HT-29 (cell line): ENCODE measurements at places on chromosomes 1 and 21. TPM values are rescaled to one million over a fixed set of nuclear protein-coding genes. Genes with fewer than 3 reads are reported as not detected.
A peak's percentile ranks its signal among the peaks of the same experiment; 100 is the strongest.

GRCh38 chr21:31869750-31870149 lies 3.1 kb upstream of the HUNK start:
- no peak for DNase-seq

- no peak for DNase-seq
These were observed 1.3 kb upstream of the SLC30A1 start for GRCh38 chr1:211580303-211580687.

DNA sequence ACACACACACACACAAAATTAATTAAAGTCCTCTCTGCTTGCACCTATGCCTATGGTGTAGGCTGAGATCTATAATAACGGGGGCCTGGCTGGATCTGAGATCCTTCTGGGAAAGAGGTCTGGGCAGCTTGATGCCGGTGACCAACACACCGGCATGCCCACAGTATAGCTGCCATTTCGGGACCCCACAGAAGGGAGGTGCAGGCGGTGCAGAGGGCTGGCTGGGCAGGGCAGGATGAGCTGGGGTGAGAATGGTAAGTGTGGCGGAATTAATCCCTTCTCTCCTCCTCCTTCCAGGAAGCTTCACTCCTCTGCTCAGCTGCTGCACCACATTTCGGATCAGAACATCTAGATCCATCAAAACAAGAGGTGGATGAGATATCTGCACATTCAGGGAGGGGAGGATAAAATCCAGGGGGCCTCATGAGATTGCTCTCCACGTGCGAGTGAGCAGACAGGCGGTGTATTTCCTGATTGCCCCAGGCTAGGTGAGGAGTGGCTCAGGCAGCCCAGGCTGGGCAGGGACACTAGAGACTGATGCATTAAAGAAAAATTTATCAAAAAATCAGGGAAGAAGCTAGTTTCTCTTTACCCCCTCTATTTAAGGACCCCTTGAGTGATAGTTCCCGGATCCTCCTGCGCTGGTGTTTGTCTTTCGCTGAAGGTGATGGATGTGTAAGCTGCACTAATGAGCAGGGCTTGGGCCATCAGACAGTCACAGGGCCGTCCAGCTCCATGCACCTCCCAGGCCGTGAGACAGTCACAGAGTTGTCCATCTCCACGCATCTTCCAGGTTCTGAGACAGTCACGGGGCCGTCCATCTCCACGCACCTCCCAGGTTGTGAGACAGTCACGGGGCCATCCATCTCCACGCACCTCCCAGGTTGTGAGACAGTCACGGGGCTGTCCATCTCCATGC lies 449.9 kb downstream of the PTPRU start:
- no peak for DNase-seq

DNA sequence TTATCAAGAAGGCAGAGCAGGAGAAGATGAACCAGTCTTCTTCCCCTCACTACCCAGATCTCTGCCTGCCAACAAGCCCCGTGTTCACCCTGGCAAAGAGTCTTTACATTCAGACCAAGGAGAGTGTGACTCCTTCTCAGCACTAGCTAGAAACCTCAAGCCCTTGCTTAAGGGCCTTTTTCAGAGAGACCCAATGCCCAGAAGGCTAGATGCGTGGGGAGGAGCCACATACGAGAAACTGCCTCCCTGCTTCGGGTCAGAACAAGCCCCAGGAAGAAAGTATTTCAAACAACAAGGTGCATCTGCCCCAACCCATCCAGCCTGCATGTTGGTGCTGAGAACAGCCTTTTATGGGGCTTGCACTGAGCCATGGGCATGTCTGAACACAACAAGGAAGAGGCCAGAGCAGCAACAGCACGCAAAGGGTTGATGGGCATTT lies 152.7 kb upstream of the CAMK1G start:
- DNase-seq = no peak

GRCh38 chr1:38006008-38006828 lies 904 bp upstream of the FHL3 start:
- no peak for DNase-seq

DNA sequence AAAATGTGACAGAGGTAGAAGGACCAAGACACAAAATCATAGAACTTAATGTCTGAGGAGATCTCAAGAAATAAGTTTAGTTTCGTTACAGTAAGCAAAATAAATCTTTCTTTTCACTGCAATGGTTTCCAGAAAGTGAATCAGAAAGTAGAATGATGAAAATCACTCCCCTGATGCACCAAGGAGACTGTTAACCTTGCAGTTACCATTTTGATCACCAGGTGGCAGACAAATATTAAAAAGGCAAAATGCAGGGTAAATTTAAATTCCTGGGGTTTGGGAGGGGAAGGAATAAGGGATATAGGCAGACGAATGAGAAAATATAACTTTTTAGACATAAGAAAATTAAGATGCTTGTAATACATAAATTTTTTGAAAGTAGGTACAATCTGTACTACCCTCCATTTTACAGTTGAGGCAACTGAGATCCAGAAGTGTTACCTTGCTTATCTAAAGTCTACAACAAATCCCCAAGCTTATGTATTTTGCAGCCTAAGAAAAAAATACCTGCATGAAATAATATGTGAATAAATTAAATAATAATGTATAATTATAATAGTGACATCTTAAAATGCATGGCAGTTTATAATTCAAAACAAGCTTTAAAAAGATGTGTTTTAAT lies 253.2 kb downstream of the CRB1 start:
- peak; percentile 57 for DNase-seq

- peak; percentile 50 for DNase-seq
These were observed 48.9 kb downstream of the HLCS start for GRCh38 chr21:36917471-36918158.

DNA sequence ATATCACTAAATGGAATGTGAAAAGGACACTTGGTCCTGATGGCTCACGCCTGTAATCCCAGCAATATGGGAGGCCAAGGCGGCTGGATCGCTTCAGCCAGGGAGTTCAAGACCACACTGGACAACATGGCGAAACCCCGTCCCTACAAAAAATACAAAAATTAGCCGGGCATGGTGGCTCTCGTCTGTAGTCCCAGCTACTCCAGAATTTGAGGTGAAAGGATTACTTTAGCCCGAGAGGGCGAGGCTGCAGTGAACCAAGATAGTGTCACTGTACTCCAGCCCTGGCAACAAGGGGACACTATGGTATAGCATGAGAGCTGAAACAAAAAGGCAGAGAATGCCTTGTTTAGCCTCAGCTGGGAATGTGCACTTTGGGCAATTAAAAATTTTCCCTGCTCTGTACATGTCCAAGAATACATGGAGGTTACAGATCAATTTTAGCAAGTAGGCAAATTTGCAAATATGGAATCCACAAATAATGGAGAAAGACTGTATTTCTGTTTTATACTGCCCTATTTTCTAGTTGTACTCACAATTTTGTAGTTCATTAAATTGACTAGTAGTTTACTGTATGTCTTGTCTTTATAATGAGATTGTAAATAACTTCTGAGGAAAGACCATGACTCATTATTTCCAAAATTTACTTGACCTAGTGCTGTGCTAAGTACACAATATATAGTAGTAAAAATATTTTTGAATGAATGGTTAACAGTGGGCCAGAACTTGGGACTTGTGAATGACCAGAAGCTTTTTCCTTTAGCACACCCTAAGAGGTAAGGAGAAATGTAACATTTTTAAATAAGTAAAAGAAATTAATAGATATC lies 2.0 kb upstream of the ANGEL2 start:
- no peak for DNase-seq

GRCh38 chr1:108524676-108525075 lies 35.2 kb upstream of the EEIG2 start:
- no peak for DNase-seq

GRCh38 chr1:17122521-17123164 lies 3.4 kb upstream of the PADI2 start:
- peak; percentile 33 for DNase-seq

- DNase-seq = no peak
These were observed 8.8 kb upstream of the AGTRAP start for GRCh38 chr1:11727119-11727518.

- DNase-seq = peak; percentile 41
These were observed 504 bp downstream of the SCCPDH start for GRCh38 chr1:246724731-246725095.

DNA sequence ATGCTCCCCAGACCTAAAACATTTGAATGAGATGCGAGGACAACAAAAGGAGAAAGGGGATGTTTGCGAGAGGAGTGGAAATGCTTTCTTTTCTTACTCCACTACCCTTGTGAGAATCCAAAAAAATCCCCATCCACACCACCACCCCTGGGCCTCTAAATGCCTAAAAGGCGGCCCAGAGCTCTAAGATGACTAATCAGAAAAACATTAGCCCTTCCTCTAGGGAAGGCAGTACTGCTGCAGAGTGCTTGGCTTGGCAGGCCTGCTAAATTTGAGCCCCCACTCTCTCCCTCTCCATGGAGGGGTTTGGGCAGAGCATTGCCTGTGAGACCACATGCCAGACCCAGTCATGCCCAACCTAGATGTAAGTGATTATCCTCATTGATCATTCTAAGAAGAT lies 347.9 kb downstream of the USH2A start:
- no peak for DNase-seq

GRCh38 chr1:62952596-62952995 lies 168.7 kb downstream of the ATG4C start:
- no peak for DNase-seq

DNA sequence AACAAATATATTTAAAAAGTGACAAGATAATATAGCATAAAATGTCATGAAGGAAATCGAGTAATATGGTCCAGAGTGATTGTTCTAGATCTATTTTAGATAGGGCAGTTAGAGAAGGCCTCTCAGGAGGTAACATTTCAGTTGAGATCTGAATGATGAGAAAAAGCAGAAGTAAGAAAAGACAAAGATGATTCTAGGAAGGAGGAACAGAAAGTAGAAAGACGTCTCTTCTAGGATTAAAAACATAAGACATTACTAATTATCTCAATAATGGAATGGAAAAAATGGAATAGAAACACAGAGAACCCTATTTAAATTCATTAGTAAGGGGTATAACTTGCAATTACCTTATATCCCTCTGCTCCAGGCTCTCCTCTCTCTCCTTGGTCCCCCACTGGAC lies 130.0 kb upstream of the ZNHIT6 start:
- DNase-seq = no peak

DNA sequence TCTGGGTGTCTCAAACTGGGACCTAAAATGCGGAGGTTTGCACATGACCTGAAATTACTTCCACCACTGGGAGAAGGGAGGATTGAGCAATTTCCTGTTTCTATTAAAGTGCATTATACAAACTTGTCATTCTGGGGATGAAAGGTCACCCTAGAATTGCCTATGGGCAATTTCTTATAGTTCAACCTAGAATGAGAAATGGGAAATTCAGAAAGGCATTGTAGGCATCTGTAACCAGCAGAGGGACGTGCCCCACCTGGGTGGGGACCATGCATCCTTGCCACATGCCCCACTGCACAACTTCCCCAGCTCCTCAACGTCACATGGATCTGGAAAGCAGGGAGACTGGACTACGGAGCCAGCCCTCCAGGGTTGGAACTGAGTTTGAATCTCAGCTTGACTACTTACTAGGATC lies 47.0 kb downstream of the MRPL39 start:
- no peak for DNase-seq

DNA sequence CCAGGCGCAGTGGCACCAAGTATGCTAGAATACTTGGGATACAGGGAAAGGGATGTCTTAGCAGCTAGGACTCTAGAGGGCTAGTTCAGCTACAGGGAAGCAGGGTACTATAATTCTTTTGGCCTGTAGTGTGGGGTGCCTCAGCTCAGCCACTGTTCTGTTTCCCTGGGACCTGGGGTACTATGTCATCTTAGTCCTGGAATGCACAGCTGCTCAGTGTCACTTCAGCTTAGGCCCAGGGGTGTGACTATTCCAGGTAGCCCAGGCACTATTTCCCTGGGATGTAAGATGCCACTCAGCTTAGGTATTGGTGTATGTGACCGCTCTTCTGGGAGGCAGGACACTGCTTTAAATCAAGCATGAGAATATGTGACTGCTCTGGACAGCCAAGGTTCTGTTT lies 34.1 kb downstream of the RGSL1 start:
- no peak for DNase-seq

GRCh38 chr21:42851812-42852665 lies 27.3 kb downstream of the WDR4 start:
- DNase-seq = no peak

DNA sequence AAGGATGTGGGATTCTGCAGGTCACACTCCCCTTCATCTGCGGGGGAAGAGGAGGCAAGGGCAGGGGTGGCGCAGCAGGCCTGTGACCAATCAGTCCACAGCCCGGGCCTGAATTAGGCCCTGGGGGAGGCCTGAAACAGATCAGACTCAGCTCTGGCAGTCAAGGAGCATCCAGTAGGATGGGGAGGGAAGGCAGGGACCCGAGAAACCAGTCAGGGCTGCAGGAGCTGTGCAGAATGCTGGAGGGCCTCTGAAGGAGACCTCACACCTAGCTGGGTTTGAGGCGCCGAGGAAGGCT lies 12.7 kb downstream of the TNNT2 start:
- DNase-seq = no peak

- peak; percentile 71 for DNase-seq
These were observed 170.2 kb downstream of the PLPP3 start for GRCh38 chr1:56409112-56409691.

DNA sequence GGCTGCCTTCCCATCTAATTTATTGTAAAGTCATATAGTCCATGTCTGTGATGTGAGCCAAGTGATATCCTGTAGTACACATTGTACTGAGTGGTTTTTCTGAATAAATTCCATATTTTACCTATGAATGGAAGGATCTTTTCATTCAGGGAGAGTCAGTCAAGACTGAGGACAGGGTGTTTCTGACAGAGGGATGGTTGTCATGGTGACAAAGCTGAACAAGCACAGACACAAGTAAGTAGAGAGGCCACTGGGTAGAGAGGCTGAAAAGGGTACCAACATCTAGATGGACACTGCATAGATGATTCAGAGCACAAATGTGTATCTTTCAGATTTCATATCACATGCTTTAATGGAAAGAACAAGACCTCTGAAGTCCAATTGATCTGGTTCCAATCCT lies 22.6 kb upstream of the IL20 start:
- DNase-seq = no peak

PRDM16 gene
- total RNA-seq = 0.10 TPM in 1 of 2 replicates, not detected in the other

KANK4 gene
- not detected in 2 replicates for total RNA-seq

KDF1 gene
- 47.1 and 48.7 TPM in 2 replicates for total RNA-seq

RNU1-2 gene
- under 0.01 TPM in 2 replicates for total RNA-seq

AMY2A gene
- total RNA-seq = not detected in 2 replicates

GLIS1 gene
- total RNA-seq = not detected in 2 replicates

ANKRD35 gene
- total RNA-seq = 0.29 and 0.46 TPM in 2 replicates
